ENCODE measurements at places on chromosomes 4 and X. TPM values are rescaled to one million over a fixed set of nuclear protein-coding genes. Genes with fewer than 3 reads are reported as not detected.

DNA sequence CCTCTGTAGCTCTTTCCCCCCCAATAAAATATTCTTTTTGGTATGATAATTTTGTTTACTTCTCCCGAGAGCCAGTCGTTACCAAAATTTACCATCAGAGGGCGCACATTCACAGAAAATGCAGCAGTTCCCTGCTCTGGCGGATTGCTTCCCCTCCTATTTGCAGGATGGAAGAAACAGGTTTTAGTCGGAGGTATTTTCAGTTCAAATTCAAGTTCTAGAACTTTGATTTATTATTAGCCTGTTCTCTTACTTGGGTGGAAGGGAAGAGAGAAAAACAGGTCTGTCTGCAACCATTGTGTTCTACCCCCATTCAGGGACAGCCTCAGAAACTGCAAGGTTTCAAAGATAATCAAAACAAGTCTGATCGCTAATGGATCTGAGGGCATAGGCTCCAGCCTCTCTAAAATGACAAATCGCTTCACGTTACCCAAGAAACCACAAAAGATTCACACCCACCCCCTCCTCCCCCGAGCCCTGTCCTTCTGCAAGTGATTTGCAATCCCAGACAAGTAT lies 263.8 kb upstream of the RPS6KA3 start:
- DNase-seq = no peak

- no peak for DNase-seq
Observed at GRCh38 chr4:128803783-128804182, 5.7 kb upstream of the JADE1 start.

The LIMCH1 gene
- total RNA-seq = 20.4 TPM

The PAGE5 gene
- 3.0 TPM for total RNA-seq

The TCEAL6 gene
- total RNA-seq = not detected

The ZNF827 gene
- 14.1 TPM for total RNA-seq

The LEF1 gene
- total RNA-seq = 4.7 TPM

Measured in A172 (cell line).